Stimulated activated CD4-positive, alpha-beta T cell treated with anti-CD3 and anti-CD28 coated beads, Interleukin-1b, Interleukin-23, amount 100 ng/mL, for 48 hours (primary cell): ENCODE measurements at places on chromosomes 3 and 15.

DNA sequence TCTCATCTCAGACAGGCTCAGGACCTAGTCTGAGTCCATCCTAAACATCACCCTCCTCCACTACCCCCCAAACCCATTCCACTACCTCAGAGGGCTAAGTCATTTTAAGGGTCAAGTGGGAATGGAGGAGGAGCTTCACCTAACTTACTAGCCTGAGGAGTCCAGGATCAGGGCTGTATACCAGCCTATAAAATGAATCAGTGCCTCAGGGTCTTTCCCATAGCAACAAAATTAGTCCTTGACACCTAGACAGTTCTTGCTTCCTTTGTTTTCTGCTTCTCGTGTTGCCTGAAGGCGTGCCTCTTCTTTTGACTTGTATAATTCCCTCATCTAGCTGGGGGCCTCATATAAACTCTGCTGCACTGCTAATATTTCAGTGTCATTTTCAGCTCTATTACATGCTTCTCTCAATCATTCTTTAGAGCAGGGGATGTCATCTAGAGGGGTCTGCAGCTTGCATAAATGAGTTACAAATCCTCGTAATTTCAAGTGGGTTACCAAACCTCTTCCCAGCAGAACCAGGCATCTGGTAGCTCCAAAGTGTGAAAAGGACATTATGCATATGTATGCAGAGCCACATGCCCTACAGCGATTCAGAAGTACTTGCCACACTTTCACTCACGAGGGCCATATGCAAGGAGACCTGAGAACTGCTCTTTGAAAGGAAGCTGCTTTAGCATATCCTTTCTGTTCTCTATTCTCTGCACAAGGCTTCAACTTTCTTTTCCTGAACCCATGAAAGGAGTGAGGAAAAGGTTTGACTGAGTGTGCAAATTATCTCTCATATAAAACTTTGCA is 311.7 kb upstream of the SEMA6D start:
- DNase-seq, result no peak

DNA sequence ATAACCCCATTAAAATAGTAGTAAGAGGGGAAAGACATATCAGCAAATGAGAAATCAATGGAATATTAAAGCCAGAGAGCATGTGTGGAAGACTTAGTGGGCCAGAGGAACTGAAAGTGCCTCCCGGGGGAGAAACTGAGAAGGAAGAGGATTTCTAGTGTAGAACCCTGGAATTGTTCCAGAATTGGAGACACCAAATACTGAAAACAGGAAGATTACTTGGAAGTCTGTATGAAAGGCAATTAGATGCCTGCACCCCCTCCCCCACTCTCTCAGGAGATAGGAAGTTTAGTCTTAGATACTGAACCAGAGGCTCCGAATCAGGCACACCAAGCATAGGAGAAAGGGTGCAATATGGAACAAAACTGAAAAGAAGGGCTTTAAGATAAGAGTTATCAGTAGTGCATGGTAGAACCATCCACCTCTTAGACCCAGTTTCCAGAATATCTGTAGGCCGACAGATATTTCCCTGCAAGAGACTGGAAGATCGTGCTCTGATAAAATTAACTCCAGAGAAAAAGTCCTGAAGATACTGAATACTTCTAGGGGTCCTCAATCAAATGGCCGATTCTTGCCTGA is 32.4 kb downstream of the KLHL18 start:
- DNase-seq, result no peak

GRCh38 chr3:53705774-53706173 is 140.4 kb downstream of the CHDH start:
- no peak for DNase-seq

GRCh38 chr3:183653209-183654064 is 18.0 kb downstream of the KLHL24 start:
- no peak for DNase-seq

DNA sequence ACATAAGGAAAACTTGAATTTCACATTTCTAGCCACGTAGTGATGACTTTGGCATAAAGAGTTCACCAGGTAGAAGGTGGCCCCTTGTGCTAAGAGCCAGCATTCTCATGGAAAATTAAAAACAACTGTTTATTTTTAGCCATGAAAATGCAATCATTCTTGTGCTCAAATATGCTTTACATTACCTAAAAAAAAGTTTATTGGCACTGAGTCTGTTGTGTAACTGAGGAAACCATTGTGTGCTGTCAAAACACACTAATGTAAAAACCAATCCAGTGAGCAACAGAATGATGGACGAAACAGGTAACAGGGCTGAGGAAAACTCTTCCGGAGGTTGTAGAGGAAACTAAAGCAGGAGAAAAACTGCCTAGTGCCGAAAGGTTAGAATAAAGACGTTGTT is 287.0 kb upstream of the TMC3 start:
- DNase-seq, result no peak

DNA sequence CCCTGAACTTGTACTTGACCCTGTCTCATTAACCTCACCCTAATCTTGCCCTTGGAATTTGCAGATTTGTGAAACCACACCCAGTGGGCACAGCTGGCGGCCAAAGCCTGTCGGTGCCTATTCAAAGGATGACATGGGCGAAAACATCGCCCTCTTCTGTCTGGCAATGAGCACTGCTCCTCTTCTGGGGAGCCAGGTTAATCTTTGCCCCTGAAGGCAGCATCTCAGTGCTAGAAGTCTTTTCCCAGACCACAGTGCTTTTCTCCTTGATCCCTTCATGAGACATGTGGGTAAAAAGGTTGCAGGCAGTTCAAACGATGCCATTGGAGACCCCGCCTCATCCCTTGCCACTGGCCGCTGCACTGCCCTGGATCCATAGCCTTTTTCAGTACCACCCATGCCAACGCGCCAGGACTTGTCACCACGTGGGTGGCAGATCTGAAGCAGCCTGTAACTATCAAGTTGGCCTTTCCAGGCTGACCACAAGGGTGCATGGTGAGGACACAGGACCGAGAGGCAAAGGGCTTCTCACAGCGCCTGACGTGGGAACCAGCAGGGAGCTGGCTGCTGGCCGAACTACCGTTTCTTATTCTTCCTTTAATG is 6.5 kb upstream of the DNASE1L3 start:
- peak; percentile 57 for DNase-seq

- no peak for DNase-seq
These were observed 5.5 kb downstream of the ARHGEF3 start for GRCh38 chr3:56796202-56796601.

DNA sequence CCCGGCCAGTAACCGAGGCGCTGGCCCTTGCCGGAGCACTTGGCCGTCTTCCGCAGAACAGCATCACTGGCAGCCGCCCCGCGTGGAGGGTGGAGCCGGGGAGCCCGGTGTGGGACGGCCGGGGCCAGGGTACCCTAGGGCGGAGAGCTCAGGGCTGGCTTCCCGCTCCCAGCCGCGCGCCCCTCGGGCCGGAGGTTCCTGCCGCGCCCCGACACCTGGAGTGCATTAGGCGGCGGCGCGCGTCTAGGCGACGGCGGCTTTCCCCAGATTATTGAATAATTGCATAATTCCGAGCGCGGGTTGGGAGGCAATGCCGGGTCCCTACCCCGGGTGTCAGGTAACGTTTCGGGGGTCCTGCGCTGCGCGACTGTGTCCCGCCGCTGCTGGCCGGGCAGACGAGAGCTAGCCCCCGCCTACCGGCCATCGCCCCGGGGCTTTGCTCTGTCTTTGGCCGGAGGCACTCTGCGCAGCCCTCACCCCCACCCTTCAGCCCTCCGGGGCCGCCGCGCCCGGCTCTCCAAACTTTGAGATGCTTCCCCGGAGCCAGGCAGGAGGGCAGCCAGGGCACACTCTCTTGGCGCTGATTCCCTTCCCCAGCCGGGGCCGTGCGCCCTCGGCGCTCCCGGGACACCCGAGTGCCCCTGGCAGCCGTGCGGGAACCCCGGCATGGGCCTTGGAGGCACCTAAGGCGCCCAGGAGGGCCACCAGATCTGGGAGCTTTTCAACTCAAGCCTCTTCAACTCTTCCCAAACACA is 749 bp downstream of the ITGA11 start:
- DNase-seq, result no peak

- DNase-seq, result peak; percentile 41
These were observed 1.4 kb downstream of the WDR76 start for GRCh38 chr15:43828061-43828657.

DNA sequence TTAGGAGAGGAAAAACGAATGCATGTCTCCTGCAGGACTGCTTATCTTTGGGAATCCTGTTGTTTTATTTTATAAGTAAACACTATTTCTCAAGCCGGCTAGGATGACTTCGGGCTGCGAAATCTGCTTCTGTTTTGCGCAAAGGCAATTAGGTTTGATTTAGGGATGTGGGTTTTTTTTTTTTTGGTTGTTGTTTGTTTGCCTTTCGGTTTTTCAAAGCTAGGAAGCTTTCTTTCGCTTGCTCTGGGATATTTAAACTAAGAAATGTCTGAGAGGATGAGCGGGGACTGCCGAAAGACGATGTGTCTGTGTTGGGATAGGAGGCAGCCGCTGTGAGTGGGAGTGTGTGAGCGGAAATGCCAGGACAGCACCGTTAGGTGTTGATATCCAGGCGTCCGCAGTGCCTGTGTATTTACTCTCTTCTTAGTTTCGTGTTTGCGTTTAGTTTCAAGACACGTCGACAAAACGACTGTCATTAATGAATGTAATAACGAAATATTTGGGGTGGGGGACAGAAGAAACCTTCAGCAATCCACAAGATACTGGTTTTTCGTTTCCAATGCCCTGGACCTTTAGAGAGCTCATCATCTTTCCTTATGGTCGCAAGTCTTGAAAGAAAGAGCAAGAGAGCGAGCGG is 604 bp downstream of the ISL2 start:
- DNase-seq, result no peak

GRCh38 chr3:45163481-45163880 is 17.3 kb upstream of the CDCP1 start:
- no peak for DNase-seq

DNA sequence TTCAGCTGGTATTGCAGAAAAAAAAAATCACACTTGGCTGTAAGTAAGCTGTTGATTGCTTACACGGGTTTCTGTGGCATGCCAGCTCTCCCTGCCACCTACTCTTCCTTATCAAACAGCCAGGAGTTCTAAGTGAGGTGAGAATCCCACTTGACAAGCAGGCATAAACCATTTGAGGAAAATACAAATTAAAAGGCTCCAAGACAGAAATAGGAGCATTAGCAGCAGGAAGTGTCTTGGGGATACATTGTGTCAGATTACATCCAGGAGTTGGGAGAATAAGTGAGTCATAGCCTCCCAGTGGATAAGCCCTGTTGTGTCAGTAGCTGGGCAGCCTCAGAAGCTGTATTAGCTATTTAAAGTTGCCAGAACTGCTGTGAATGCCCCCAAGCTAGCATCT is 256.0 kb downstream of the CNTN4 start:
- no peak for DNase-seq

DNA sequence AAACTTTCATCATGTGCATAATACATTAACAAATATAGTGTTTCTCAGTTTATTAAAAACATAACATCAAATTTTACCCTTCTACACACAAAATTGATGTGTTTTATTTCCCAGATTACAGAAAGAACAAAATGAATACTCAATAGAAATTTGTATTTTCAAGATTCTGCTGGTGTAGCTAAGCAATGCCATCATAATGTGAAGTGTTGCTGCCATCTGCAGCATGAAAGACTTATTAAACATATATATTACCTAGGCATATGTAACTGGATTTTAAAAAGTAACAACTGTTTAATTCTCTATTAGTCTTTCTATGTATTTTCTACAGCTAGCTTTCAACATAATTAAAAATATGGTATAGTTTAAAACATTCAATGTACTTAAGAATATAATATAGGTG is 27.5 kb downstream of the PLSCR5 start:
- DNase-seq, result peak; percentile 6

DNA sequence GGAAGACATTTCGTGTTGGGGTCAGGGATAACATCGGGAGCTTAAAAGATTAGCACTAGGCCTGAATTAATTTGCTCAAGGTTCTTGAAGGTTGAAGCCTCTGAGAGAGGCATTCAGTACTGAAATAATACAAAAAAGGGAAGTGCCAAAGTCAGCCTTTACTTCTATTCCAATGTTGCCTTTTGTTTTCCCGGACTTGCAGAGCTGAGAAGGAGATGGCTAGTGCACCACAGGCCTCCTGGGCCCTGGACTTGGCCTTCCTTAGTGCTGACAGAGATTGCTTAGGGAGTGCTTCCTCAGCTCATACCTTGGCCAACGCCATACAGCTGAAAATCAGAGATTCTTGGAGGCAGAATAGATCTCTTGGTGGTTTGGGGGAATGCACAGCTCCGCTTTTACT is 333.6 kb upstream of the TBL1XR1 start:
- no peak for DNase-seq

GRCh38 chr15:57510647-57511046 is 81.1 kb upstream of the MYZAP start:
- no peak for DNase-seq

DNA sequence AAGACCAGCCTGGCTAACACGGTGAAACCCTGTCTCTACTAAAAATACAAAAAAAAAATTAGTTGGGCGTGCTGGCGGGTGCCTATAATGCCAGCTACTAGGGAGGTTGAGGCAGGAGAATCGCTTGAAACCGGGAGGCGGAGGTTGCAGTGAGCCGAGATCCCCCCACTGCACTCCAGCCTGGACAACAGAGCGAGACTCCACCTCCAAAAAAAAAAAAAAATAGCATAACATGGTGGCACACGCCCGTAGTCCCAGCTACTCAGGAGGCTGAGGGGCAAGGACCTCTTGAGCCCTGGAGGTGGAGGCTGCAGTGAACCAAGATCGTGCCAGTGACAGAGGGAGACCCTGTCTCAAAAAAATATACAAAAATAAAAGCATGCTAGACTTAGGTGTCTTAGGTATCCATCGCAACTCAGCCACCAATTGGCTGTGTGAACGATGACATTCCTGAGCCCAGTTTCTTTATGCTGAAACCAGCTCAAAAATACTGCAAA is 6.2 kb downstream of the PLCH1 start:
- DNase-seq, result no peak

DNA sequence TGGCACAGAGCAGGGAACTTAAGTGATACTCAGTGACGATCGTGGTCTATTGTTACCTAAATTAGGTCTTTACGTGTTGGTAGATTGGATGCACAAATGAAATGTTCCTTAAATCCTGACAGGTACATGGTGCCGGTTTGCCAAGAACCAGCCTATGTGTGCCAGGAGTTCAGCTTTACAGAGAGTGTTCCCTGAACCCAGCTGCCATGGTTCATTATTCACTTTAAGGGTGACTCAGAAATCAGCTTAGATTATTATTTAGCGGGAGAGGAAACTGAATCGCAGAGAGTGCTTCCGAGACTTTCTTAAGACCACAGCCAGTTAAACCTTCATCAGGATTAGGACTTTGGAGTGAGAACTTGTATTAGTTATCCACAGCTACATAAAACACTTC is 21.5 kb downstream of the FAM43A start:
- DNase-seq, result no peak

- DNase-seq, result no peak
These were observed 204.7 kb downstream of the TBL1XR1 start for GRCh38 chr3:176992565-176992964.

GRCh38 chr3:84194029-84194428 is 764.8 kb upstream of the CADM2 start:
- DNase-seq, result no peak

GRCh38 chr3:31733234-31733667 is 200.5 kb downstream of the STT3B start:
- DNase-seq, result no peak

GRCh38 chr3:44409640-44410410 is 67.6 kb downstream of the ZNF445 start:
- no peak for DNase-seq

GRCh38 chr3:65231544-65231943 is 543.7 kb upstream of the ADAMTS9 start:
- no peak for DNase-seq
